ENCODE measurements at places on chromosomes 6 and 20. TPM values are rescaled to one million over a fixed set of nuclear protein-coding genes. Genes with fewer than 3 reads are reported as not detected.

- no peak for DNase-seq
- peaks cover 24% of the 10 kb centered on the region for H3K4me1 ChIP-seq
- no peak overlapping the region for H3K27ac ChIP-seq
- no peaks in the 10 kb centered on the region for H3K27me3 ChIP-seq
- H3K36me3 ChIP-seq: peaks cover 33% of the 10 kb centered on the region
These were observed 3.1 kb downstream of the TRMT6 start for GRCh38 chr20:5947276-5947675.

DNA sequence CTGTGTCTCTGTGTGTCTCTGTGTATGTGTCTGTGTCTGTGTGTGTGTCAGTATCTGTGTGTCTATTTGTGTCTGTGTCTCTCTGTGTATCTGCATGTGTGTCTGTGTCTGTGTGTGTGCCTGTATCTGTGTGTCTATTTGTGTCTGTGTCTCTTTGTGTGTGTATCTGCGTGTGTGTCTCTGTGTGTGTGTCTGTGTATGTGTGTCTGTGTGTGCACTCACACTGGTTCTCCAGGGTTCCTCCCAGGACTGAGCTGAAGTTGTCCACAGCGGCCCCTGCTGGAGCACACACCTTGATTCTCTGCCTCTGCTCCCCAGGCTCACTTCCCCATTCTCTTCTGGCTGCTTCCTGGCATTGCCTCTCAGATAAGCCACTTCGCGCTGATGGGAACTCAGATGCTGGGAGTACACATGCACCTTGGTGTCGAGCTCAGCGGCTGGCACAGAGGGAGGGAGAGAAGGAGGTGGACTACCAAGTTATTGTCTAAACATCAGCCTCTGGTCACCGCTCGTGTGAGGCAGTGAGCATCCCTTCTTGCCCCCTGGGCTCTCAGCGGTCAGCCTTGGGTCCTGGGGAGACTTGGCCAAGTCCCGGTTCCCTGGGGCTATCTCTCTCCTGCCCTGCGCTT is 104.9 kb upstream of the NXT1 start:
- no peaks in the 10 kb centered on the region for H3K27me3 ChIP-seq
- H3K36me3 ChIP-seq: no peaks in the 10 kb centered on the region
- no peak overlapping the region for H3K27ac ChIP-seq
- H3K4me3 ChIP-seq: no peak overlapping the region

DNA sequence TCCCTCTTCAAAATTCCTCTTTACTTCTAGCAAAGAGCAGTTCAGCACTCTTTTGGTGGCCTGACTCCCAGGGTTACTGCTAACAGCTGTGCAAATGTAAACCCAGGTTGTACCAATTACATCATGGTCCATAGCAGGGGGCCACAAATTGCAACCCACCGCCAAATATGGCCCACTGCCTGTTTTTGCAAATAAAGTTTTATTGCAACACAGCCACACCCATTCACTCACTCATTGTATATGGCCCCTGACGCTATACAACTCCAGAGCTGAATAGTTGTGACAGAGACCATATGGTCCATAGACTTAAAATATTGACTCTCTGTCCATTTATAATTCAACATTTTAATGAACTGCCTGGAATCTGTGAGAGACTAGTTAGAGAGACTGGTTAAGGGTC is 233.4 kb downstream of the NFATC2 start:
- no peaks in the 10 kb centered on the region for H3K36me3 ChIP-seq
- DNase-seq: no peak
- no peak overlapping the region for H3K27ac ChIP-seq
- H3K4me1 ChIP-seq: peaks cover 6% of the 10 kb centered on the region
- H3K27me3 ChIP-seq: peaks cover 2% of the 10 kb centered on the region
- no peak overlapping the region for H3K4me3 ChIP-seq

Gene TMEM244
- total RNA-seq: not detected

Gene ZSCAN31
- total RNA-seq: 2.2 TPM

Gene ANKS1A
- 11.5 TPM for total RNA-seq

DNA sequence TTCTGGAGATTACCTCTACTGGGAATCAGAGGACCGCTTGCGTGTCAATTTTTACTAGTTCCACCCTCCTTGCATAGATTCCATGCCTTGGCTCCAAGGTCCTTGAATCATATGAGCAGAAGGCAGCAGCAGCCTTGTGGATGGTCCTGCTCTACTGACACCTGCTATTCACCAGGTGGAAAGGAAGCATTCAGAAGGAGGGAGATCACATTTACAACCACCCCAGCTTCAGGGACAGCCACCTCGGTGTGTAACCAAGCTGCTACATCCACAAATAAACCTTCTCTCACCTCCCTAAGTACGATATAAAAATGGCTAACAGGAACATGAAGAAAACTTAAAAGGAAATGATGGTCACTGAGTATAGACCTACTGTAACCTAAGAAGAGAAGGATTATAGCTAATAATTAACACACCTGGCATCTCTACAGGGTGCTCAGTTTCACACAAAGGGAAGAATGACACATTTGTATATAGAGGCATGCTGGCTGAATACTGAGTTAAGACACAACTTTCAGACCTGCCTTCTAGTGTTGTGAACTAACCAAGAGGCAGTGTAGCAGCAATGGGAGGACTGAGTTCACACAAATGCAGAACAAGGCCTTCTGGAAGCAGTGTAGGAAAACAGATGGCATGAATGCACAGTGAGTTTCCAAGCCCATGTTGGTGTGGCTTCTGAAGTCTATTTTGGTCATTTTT is 46.3 kb upstream of the SRPK1 start:
- H3K27ac ChIP-seq: no peak overlapping the region
- no peaks in the 10 kb centered on the region for H3K4me1 ChIP-seq

Gene FAM217A
- not detected for total RNA-seq

- H3K27ac ChIP-seq: no peak overlapping the region
- no peak for DNase-seq
- no peak overlapping the region for H3K4me3 ChIP-seq
- no peaks in the 10 kb centered on the region for H3K36me3 ChIP-seq
- no peaks in the 10 kb centered on the region for H3K4me1 ChIP-seq
- no peaks in the 10 kb centered on the region for H3K27me3 ChIP-seq
These were observed 241.1 kb downstream of the FOXC1 start for GRCh38 chr6:1850840-1851157.

Gene CNKSR3
- 0.18 TPM for total RNA-seq

DNA sequence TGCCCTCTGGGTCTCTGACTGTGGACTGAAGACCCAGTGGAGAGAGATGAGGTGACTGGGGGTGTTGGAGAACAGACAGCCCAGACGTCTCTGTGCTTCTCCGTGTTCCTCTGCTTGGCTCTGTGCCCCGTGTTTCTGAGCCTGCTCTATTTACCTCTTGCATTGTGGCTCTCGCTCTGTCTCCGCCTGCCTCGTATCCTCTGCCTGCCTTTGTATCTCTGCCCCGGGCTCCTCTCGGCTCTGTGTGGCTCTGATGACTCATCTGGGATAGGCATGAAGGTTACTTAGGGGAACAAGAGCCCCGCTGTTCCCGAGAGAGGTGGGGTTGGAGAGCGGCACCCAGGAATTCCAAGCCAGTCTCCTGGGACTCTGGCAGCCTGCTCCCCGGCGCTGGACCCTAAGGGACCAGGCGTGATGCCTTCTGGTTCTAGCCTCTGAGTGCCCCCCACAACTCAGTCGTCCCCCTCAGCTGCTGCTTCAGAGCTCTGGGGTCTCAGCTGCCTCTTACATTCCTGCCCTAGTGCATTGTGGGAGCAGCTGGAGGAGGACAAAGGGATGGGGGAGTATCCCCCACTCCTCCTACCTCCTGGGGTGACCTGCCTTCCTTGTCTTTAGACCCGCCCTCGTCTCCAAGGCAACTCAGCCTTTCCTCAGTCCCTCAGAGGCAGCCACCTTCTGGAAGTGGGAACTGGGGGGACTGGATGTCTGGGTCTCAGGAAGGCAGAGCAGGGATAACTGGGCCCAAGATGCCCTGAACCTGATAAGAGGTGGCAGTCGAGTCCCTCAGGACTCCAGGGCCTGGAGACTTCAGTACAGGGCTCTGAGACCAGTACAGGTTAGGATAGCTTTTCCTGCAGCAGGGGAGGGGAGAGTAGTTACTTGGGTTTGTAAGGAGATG is 1.9 kb downstream of the DDR1 start:
- no peak overlapping the region for H3K27ac ChIP-seq
- H3K36me3 ChIP-seq: no peaks in the 10 kb centered on the region
- peaks cover 16% of the 10 kb centered on the region for H3K4me1 ChIP-seq
- peak; percentile 54 for DNase-seq
- H3K27me3 ChIP-seq: peaks cover 6% of the 10 kb centered on the region

DNA sequence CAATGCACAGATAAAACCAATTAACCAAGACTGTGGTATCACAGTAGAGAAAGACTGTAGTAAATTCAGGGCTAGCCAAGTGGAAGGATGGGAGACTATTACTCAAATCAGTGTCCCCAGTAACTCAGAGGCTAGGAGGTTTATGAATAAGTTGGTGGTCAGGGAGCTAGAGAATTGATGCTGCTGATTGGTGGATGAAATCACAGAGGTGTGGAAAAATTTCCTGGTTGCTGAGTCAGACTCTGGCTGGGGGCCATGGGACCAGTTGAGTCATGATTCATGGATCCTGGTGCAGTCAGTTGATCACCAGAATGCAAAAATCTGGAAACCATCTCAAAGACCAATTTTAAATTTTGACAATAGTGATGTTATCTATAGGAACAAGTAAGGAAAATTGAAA is 555.9 kb downstream of the C6orf118 start:
- no peaks in the 10 kb centered on the region for H3K36me3 ChIP-seq
- no peak for DNase-seq
- no peaks in the 10 kb centered on the region for H3K27me3 ChIP-seq
- H3K27ac ChIP-seq: no peak overlapping the region
- H3K4me1 ChIP-seq: no peaks in the 10 kb centered on the region

DNA sequence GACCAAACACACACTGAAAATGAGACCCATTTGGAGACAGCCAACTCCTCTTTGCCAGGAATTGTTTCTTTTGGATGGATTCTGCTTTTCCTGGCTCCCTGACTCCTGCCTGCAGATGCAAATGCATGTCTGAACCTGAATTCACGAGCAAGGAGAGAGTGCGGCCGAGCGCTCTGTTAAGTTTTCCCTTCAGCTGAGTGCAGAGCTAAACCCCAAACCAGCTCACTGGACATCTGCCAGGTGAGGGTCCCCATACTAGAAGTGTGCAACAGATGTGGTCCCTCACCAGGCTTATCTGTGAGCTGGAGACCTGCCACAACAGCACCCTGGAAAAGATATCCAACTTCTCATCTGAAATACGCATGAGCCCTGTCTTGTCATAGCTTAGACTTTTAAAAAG is 59.0 kb downstream of the CD164 start:
- no peak overlapping the region for H3K27ac ChIP-seq
- H3K36me3 ChIP-seq: no peaks in the 10 kb centered on the region
- H3K4me3 ChIP-seq: no peak overlapping the region
- peaks cover 13% of the 10 kb centered on the region for H3K4me1 ChIP-seq

DNA sequence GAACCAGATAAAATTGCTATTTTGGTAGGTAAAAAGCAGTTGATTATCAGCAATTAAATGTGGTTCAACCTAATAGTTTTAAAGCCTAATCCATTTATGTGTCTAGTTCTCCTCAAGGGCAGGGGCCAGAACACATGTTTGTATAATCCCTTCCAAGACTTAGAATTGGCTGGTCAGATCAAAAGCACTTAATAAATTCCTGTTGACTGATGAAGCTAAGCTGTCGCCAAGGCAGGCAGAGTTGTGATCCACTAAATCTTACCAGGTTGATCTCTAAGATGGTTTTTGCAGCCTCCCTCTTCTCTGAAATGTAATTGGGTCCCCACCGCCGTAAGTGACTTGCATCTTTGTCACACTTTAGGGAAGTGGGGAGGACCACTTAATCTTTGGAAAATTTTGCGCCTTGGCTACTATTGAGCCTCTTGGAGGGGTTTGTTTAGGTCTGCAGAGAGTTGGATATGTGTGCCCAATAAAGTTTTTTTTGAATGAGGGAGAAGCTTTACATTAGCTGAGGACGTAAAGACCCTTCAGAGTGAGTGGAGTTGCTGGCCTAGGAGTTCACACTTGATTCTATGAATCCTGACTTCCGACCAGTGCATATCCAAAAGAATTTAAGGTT is 65.9 kb downstream of the PHF20 start:
- peaks cover 5% of the 10 kb centered on the region for H3K36me3 ChIP-seq
- H3K27me3 ChIP-seq: no peaks in the 10 kb centered on the region
- no peak overlapping the region for H3K27ac ChIP-seq
- no peak for DNase-seq
- H3K4me3 ChIP-seq: no peak overlapping the region

- no peaks in the 10 kb centered on the region for H3K27me3 ChIP-seq
- peak; percentile 51 for DNase-seq
- no peak overlapping the region for H3K27ac ChIP-seq
- H3K4me3 ChIP-seq: no peak overlapping the region
These were observed 79.0 kb downstream of the NRSN1 start for GRCh38 chr6:24205020-24205492.

Gene GSTA3
- not detected for total RNA-seq

- no peaks in the 10 kb centered on the region for H3K36me3 ChIP-seq
- peak; percentile 77 for DNase-seq
- no peaks in the 10 kb centered on the region for H3K27me3 ChIP-seq
- H3K4me3 ChIP-seq: peak overlapping the region; percentile 78
These were observed 525 bp downstream of the NCOA7 start for GRCh38 chr6:125791151-125791819.

DNA sequence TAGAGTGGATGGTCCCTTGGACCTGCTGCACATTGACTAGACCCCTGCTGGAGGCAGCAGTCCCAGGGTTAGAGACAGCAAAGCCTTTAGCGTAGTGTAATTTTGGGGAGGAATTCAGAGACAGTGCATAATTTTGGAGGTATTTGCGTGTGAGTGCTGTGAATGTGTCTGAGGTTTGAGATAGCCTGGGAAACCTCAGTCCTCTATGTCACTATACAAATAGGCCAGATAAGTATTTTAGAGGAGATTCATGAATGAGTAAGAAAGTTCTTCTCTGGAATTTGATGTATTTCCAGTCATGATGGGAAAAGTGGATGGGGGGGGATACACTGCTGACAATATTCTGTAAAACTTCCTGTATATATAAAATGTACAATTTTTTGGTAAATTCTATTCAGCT is 25.8 kb upstream of the MTRF1L start:
- no peak overlapping the region for H3K27ac ChIP-seq
- H3K36me3 ChIP-seq: no peaks in the 10 kb centered on the region
- no peak for DNase-seq
- H3K4me3 ChIP-seq: no peak overlapping the region

Gene GTSF1L
- total RNA-seq: not detected

- H3K27ac ChIP-seq: no peak overlapping the region
- H3K4me3 ChIP-seq: no peak overlapping the region
- peaks cover 3% of the 10 kb centered on the region for H3K4me1 ChIP-seq
- no peaks in the 10 kb centered on the region for H3K27me3 ChIP-seq
These were observed 10.1 kb downstream of the ZNF318 start for GRCh38 chr6:43359381-43359780.

DNA sequence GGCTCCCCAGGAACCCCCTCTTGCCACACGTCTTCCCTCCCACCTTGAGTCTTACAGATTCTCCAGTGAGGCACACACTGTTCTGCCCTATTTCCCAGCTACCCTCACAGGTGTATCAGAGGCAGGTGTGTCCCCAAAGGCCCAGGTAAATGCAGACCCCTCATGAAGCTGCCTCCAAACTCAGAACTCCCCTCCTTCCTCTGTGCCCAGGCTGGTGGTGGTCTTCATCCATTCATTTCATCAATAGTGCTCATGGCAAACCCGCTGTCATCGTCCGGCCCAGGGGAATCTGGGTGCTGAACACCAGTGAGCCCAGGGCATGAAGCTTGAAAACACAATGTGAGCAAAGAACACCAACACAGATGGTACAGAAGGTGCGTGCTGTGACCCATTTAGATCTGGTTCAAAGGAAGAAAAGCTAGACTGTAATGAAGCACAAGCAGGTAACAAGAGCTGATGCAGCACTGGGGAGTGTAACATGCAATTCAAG is 213.1 kb downstream of the SYNDIG1 start:
- no peak overlapping the region for H3K27ac ChIP-seq
- no peaks in the 10 kb centered on the region for H3K36me3 ChIP-seq
- peaks cover 8% of the 10 kb centered on the region for H3K4me1 ChIP-seq
- no peaks in the 10 kb centered on the region for H3K27me3 ChIP-seq
- no peak overlapping the region for H3K4me3 ChIP-seq

- H3K27ac ChIP-seq: no peak overlapping the region
- no peaks in the 10 kb centered on the region for H3K4me1 ChIP-seq
- no peaks in the 10 kb centered on the region for H3K36me3 ChIP-seq
These were observed 119.3 kb downstream of the RNASET2 start for GRCh38 chr6:166836785-166837718.

Measured in natural killer cell (primary cell).